Kidney (tissue), 22 donors: ENCODE measurements at places on chromosomes 12 and 14.

GRCh38 chr14:78232231-78233000 is 62.2 kb downstream of the NRXN3 start:
- DNase-seq = no peak

GRCh38 chr14:31992011-31992447 is 85.1 kb upstream of the ARHGAP5 start:
- no peak for DNase-seq

DNA sequence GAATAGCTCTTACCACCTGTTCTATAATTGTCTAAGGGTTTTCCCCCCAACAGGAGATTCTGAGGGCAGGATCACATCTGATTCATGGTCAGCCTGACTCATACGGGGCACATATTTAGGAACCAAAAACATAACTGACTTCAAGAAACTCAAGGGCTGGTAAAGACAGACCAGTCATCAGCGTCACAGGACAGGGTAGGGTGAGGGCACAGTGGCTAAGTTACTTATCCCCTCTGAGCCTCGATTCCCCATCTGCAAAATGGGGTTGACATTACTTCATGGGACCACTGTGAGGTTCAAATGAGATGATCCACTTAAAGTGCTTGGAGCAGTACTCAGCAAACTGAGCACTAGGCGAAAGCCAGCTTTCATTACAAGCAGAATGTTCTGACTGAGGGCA is 606 bp downstream of the CINP start:
- DNase-seq = no peak

DNA sequence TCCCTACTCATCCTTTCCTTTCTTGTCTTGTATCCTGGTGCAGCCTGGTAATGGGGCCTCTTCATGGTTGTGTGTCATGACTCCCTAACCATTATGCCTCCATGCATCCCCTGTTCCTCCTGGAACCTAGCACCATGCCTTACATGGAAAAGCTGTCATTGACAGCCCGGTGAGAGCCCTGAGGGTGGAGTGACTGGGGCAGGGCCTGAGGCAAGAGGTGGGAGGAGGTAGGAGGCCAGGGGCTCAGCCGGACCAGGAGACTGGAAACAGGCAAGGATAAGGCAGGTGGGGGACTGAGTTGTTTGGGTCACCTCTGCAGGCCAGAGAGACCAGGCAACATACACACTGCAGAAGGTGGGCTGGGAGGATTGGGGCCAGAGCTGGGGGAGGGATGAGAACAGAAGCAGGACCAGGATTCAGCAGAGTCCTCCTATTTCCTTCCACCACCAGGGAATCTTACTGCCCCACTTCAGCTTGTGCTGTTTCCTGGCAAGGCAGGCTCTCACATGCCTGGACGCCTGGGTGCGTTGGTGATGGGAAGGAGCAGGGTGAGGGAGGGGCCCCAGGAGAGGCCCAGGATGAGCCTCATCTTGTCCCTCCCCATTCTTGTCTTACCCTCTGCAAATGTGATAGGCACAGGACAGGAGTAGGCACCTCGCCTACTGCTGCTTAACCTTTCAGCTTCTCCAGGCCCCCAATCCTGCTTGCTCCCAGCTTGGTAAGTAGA is at the start of gene LTB4R2:
LTB4R2 (plus strand) TSS at position 603 of the 727 bp plus-strand sequence. CDS start 525 bp downstream, outside the sequence.
- no peak for DNase-seq

DNA sequence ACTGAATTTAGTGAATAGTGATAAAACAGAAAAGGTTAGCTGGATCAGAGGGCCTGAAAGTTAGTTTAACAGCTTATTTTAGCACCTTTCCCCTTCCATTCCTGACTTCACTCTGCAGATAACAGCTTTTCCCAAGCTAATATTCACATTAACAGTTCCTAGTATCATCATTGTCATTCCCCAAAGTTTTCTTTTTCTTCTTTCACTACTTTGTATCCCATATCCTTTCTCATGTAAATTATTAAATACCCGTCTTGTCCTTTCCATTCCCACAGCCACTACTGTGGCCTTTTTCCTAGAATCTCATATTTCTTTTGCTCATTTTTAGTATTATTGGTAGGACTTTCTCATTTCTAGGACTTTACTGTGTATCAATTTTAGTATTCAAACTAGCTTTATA is 70.5 kb downstream of the SCFD1 start:
- no peak for DNase-seq

- DNase-seq = no peak
Measured at GRCh38 chr14:23058654-23059504, 1.6 kb upstream of the CDH24 start.

DNA sequence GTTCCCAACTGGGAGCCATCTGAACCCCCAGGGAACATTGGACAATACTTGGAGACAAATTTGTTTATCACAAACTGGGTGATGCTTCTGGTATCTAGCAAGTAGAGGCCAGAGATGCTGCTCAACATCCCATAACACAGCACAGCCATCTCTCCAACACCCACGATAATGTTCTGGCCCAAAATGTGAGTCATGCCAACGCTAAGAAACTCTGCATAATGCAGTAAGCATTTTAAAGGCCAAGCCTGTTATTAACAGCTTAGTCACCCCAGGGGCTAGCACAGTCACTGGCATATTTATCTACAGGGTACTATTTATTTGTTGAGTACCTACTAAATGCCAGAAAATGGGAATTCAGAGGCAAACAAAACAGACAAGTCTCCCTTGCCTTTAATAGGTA is 873.1 kb upstream of the TMEM132C start:
- DNase-seq = no peak

DNA sequence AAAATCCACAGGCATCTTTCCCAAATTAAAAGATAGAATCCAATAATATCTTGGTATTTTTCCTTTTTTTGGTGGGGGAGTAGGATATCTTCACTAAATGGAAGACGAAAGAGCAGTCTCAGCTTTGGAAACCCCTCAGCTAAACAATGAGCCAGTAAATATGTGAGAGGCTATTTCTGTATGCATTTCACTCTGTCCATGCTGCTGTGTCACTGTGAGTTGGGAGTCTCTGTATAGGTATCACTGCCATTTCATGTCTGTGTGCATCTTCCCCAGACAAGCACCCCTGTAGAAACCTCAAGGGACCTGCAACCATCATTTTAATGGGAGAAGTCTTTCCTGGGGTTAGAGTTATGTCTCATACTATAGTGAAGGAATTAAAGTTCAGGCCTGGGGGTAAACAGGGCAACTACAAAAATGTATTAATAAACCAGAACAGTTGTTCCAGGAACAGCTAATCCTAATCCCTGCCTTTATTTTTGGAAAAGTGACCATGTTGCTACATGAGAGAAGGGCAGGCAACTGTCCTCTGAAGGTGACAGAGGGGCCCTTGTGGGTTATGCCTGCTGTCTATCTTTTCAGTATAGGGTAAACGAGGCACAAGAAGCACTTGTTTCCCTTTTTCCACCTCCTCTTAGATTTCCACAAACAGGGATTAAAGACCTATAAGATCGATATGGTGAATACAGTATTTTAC is 11.3 kb upstream of the STAC3 start:
- no peak for DNase-seq

DNA sequence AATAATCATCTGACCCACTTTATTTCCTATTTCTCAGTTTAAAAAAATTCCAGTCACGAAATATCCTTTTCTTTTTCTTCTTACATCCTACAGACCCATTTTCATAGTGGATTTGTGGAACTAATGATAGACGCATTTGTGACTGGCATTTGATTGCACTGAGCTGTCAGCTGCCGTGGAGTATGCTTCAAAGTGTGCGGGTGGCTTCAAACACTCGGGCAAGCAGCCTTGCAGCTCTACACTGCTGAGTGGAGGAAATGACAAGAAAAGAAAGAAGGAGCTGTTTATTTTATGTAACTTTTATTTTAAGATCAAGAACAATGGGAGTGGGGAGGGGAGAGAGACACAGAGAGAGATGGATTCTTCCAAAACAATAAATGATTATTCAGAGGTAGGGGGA is 112.8 kb upstream of the NAP1L1 start:
- no peak for DNase-seq
